Psoas muscle (tissue), 8 donors: ENCODE measurements at places on chromosomes 11 and 22. TPM values are rescaled to one million over a fixed set of nuclear protein-coding genes. Genes with fewer than 3 reads are reported as not detected.

- no peak overlapping the region for H3K27ac ChIP-seq
- no peaks in the 10 kb centered on the region for H3K4me1 ChIP-seq
- no peaks in the 10 kb centered on the region for H3K27me3 ChIP-seq
- no peaks in the 10 kb centered on the region for H3K36me3 ChIP-seq
- H3K4me3 ChIP-seq: no peak overlapping the region
These were observed 18.7 kb downstream of the SCUBE2 start for GRCh38 chr11:9072626-9073176.

- no peak overlapping the region for H3K4me3 ChIP-seq
- peaks cover 29% of the 10 kb centered on the region for H3K4me1 ChIP-seq
- H3K36me3 ChIP-seq: peaks cover 32% of the 10 kb centered on the region
- no peaks in the 10 kb centered on the region for H3K27me3 ChIP-seq
- DNase-seq: no peak
These were observed 38.9 kb downstream of the RELT start for GRCh38 chr11:73414977-73415651.

GRCh38 chr11:84588131-84588829 lies 1038.9 kb downstream of the DLG2 start:
- no peak overlapping the region for H3K27ac ChIP-seq
- H3K36me3 ChIP-seq: no peaks in the 10 kb centered on the region
- no peak for DNase-seq
- H3K4me1 ChIP-seq: no peaks in the 10 kb centered on the region

DNA sequence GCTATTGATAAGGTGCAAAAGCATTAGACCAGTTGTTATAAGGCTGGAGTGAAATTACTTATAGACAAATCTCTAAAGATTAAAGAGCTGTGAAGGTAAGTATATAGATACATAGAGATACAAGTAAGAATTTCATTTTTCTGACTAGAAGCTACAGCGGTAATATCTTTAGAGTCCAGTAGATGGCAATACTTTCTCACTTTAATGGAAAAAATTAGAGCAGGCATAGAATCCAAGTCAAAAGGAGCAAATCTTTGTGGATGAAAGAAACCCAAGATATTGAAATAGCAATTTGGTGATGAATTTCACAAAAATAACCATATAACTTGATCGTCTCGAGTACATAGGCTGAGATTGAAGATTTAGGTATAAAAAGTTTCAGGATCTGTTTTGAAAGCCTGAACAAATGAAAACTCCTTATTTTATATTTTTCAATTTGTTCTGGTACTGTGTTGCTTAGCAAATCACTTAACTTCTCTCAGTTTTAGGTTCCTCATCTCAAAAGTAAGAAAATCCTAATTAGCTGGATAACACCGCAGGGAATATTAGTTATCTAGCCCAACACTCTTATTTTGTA lies 81.9 kb downstream of the UVRAG start:
- DNase-seq: no peak
- no peak overlapping the region for H3K27ac ChIP-seq
- H3K27me3 ChIP-seq: no peaks in the 10 kb centered on the region
- H3K36me3 ChIP-seq: peaks cover 10% of the 10 kb centered on the region
- H3K4me3 ChIP-seq: no peak overlapping the region

CBX6 gene
- 15.1 TPM for total RNA-seq

GRCh38 chr11:31912808-31913207 lies 101.7 kb upstream of the PAX6 start:
- H3K27me3 ChIP-seq: peaks cover 3% of the 10 kb centered on the region
- no peaks in the 10 kb centered on the region for H3K4me1 ChIP-seq
- no peak overlapping the region for H3K4me3 ChIP-seq
- DNase-seq: no peak
- no peaks in the 10 kb centered on the region for H3K36me3 ChIP-seq
